ENCODE measurements at places on chromosomes 5 and 9.

DNA sequence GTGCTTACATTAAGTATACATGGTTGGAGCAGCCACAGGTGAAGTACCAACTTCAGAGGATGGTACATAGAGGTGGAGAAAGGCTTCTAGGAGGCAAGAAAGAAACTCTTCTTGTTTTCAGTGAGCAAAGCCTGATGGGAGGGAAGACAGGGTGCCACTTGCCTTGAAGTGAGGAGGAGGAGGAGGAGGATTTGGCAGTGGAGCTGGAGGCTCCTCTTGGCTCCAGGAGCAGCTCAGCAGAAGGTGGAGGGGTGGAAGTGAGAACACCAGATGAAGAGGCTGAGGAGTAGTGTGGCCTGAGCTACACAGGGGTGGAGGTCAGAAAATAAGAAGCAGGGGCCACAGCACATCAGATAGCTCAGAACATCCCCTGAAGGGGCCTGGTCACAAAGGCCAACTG lies 91.1 kb upstream of the SHISAL2B start:
- no peak for DNase-seq

- no peak for DNase-seq
Observed at GRCh38 chr9:134861595-134862334, 18.8 kb upstream of the FCN2 start.

GRCh38 chr5:178483620-178484019 lies 106.6 kb downstream of the COL23A1 start:
- peak; percentile 56 for DNase-seq

DNA sequence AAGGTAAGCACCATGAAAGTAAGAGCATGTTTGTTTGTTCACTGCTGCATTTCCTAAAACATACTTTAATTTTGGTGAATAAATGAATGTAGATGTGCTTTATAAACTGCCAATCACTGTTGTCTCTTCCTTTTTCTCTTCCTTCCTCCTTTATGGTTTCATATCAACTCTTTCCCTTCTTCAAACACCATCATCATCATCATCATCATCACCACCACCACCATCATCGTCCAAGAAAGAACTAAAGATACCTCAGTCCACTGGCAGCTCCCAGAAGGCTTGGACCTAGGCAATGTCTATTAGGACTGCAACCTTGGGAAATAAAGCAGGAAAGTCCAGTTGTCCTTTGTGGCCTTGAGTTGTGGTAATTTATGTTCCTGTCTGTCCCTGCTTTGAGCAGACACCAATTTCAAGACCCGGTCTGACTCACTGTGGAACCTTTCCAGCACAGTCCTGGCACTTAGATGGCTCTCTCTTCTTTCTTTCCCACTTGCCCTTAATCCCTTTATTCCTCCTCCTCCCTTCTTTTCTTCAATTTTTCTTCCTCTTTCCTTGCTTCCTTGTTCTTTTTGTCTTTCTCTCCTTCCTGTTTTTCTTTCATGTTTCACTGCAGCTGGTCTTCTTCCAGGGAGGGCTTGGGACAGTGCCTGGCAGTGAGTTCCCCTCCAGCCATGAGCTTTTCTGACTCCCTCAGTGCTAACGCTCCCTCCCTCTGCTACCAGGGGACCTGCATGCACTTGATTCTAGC lies 99.3 kb downstream of the ANGPTL2 start:
- DNase-seq = no peak

DNA sequence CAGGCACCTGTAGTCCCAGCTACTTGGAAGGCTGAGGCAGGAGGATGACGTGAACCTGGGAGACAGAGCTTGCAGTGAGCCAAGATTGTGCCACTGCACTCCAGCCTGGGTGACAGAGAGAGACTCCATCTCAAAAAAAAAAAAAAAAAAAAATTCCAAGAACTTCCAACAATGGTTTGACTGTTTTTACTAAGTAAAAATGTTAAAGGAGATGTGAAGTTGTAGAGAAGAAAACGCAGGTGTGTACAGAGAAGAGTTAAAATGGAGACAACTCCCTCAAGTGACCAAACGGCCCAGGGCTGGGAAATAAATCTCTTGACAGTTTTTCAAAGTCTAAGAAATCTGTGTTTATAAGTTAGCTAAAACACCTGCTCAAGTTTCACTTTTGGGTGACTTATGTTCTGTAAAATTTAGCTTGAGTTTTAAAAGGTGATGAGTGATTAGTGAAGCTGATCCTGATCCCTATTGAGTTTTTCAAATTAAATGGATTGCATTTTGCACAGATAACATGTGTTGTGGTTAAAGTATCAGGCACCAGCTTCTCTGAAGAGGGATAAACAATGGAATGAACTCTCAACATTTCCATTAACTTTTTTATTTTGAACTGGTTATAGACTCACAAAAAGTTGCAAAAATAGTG lies 255.2 kb upstream of the CD180 start:
- no peak for DNase-seq

GRCh38 chr5:95537501-95537900 lies 17.3 kb downstream of the SKIC3 start:
- no peak for DNase-seq

- no peak for DNase-seq
Observed at GRCh38 chr5:14467886-14468285, 113.7 kb upstream of the OTULINL start.

GRCh38 chr9:125255781-125256391 lies 5.7 kb upstream of the GAPVD1 start:
- DNase-seq = no peak

- DNase-seq = no peak
Observed at GRCh38 chr5:23332650-23333251, 174.7 kb upstream of the PRDM9 start.

DNA sequence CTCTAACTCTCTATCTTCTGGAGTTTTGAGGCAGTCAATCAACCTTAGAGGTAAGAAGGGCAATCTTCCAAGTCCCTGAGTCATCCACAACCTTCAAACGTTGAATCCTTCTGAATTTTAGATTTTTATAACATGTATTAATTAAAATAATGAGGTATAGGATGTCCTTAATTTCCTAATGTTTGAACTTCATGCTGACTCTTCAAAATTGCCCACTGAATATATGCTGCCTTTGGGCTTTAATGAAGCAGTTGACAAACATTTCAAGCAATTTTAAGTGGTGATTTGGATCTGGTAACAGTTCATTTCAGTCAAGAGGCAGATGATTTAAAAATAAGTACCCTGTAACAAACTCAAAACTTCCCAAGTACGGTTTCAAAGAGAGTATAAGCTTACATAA lies 26.0 kb downstream of the ERP44 start:
- no peak for DNase-seq

- DNase-seq = no peak
Observed at GRCh38 chr5:97968346-97968745, 785.3 kb upstream of the RIOK2 start.

DNA sequence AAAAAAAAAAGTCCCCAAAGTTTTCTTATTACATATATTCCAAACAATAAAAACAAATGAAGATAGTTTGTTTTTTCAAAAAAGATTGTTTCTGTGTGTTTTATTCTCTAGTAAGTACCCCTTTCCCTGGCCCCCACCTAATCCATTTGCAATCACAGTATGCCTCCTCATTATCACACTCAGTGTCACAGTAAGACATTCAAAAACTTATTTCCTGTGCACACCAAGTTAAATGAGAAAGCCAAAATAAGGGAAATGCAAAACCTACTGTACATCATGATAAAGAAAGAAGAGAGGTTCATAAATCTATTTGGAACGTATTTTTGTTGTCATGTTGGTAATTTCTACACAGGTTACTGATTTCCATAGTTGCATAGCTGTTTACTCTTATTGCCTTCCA lies 62.3 kb downstream of the ST8SIA4 start:
- DNase-seq = no peak

DNA sequence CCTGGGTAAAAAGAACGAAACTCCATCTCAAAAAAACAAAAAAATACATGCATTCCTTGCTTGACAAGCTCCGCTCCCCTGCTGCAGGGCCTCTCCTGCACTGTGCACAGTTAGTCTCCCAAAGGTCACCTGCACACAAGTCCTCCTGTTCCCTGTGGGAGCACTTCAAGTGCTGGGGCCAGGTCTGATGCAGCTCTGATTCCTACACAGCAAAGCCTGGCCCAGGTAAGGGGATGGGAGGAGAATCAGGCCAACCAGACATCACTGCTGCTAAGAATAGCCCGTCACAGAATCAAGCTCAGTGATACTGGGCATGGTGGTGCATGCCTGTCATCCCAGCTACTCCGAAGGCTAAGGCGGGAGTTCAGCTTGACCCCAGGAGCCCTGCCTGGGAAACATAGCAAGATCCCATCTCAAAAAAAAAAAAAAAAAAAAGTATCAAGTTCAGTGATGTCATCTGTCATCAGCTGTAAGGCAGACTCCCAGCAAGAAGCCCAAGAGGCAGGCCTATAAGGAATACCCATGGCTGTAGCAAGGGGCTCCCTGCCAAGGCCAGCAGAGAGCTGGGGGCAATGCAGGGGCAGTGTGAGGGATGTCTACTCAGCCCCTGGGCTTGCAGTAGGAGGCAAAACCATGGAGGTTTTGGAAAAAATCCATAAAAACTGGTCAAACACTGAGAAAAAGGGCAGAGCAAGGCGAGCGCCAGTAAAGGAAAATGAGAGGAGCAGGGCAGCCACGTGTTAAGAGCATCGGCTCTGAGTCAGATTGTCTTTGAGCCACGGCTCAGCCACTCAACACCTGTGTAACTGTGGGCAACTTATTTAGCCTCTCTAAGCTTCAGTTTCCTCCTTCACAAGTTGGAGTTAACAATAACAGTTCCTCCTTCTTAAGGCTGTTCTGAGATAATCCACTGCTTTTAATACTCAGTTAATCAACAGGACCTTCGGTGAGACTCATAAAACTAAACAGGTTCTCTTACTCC lies 3.2 kb downstream of the TPM2 start:
- DNase-seq = no peak

DNA sequence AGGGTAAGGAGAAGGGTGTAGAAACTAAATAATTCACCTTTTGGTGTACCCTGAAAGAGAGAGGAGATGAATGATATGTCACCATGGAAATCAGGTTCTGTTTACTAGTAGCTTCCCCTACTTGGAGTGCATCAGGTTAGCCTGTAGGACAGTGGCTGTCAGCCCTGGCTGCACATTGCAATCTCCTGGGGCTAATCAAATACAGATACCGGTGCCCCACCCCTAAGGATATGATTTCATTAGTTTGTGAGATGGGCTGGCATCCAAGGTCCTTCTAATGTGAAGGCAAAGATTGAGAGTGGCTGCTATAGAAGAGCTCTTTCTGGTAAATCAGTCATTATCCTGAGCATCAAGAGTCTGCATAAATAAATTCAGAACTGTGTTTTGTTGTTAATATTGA lies 47.2 kb downstream of the INSYN2B start:
- DNase-seq = no peak

GRCh38 chr5:88545338-88545737 lies 276.7 kb upstream of the TMEM161B start:
- DNase-seq = no peak

DNA sequence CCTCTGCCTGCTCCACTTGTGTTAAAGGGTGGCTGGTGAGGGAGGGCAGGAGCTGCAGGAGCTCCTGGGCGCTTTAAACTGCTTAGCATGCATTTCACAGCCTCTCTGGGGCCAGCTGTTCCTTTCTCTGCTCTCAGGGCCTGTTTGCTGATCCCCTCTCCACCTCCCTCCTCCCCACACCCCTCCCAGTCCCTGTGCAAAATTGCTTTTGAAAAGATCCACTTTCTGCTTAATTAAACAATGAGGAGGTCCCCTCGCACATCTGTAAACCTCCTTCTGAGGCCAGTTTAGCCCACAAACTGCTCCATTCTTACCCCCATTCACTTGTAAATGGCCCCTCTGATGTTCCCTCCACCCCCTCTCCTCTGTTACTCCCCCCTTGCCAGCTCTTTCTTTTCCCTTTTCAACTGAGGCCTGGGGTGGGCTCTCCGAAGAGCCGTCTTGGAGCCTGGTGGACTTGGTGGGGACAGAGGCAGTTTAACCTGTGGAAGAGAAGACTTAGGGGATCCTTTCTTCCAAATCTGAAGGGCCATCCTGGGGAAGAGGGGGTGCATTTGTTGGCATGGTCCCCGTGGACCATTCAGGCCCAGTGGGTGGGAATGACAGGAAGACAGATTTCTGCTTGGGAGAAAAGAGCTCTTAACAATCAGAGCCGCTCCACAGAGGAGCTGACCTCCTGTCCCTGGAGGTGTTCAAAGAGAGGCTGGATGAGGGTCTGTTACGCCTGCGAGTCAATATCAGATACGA lies 12.0 kb downstream of the URM1 start:
- no peak for DNase-seq

GRCh38 chr5:75265731-75266130 lies 29.1 kb upstream of the ANKRD31 start:
- no peak for DNase-seq

- no peak for DNase-seq
Observed at GRCh38 chr5:94745786-94746730, 127.6 kb downstream of the SLF1 start.

Data from stimulated activated CD4-positive, alpha-beta T cell treated with anti-CD3 and anti-CD28 coated beads, Interleukin-15, amount 100 ng/mL, for 24 hours (primary cell).